ENCODE measurements at places on chromosomes 2 and 18. TPM values are rescaled to one million over a fixed set of nuclear protein-coding genes. Genes with fewer than 3 reads are reported as not detected.
A peak's percentile ranks its signal among the peaks of the same experiment; 100 is the strongest.

The NPPC gene
- 0.36 TPM for total RNA-seq

The KCNE4 gene
- total RNA-seq = 9.1 TPM

The MYOM1 gene
- total RNA-seq = 9.7 TPM

The PPM1B gene
- total RNA-seq = 54.8 TPM

The ARHGAP25 gene
- total RNA-seq = 14.7 TPM

The CAD gene
- 63.6 TPM for total RNA-seq

The NR4A2 gene
- 6.6 TPM for total RNA-seq

DNA sequence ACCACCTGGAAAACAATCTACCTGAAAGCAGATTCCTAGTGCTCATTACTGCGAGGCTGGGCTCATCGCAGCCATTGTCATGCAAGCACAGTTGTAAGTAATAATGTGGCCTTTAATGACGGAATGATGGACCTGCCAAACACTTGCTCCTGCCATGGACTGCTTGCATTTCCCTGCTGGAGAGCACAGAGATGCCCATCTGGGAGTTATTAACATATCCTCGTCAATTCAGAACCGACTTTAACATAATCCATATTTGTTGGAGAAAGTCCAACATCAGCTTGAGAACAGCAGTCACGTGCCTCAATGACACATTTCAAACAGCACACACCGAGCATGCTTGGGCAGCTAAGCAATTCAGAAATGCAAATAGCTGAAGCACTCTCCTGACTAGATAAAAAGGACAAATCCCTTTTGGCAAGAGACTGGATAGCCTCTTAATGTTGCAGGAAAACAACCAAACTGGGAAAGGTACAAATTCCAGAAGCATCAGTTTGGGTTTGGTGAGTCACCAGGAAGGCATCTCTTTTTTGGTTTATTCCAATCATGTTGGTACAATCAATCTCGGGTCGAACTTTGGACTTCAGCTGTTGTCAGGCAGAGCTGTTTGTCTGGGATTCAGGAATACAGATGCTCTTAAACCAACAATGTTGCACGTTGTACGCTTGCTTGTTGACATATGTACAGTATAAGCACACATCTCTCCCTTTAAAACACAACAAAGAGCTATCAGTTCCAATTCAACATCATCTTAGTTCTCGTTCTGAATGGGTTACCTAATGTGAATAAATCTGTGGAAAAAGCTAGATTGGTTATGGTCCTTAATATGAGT, 395.8 kb downstream of the LNPK start:
- DNase-seq = no peak

DNA sequence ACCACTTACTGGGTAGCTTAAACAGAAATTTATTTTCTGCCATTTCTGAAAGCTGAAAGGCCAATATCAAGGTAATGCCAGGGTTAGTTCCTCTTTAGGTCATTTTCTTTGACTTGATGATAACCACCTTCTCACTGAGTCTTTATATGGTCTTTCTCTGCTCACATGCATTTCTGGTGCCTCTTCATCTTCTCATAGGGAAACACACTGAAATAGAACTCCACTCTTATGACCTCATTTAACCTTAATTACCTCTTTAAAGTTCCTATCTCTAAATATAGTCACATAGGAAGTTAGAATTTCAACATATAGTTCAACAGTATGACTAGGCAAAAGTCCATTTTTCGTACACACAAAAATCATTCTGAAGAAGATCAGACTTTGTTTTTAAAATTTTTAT, 616.8 kb upstream of the VRK2 start:
- no peak for DNase-seq

- DNase-seq = no peak
These were observed 113.6 kb downstream of the MRO start for GRCh38 chr18:50706199-50706598.

- DNase-seq = no peak
These were observed 85.7 kb upstream of the FRZB start for GRCh38 chr2:182951948-182952663.

DNA sequence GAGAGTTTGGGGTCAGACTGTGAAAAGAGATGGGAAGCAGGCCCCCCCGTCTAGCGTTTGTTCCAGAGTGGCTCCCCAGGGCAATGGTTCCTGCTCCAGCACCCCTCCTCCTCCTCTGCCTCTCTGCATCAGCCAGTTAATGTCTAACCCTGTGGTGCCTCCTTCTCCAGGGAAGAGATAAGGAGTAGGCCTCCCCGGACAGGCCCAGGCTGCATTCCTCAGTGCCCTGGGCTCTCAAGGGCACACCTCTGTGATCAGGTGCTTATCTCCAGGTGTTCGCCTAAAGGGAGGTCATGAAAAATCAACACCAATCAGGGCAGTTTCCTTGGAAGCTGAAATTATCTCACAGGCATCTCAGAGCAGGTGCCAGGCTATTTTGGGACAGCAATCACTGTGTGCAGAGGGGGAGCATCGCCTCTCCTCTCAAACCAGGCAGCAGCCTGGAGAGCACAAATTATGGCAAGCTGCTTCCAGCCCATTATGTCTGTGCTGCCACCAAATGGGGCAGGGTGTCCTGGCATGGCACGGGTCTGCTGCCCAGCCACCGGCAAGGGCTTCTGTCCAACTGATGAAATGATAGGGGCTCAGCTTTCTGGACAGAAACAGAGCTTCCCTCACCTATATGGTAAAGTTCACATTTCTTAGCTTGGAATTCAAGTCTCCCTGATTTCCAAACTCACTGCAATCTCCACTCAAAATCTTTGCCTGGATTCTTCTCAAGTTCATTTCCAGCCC, 255.8 kb upstream of the SLC14A2 start:
- peak; percentile 50 for DNase-seq

DNA sequence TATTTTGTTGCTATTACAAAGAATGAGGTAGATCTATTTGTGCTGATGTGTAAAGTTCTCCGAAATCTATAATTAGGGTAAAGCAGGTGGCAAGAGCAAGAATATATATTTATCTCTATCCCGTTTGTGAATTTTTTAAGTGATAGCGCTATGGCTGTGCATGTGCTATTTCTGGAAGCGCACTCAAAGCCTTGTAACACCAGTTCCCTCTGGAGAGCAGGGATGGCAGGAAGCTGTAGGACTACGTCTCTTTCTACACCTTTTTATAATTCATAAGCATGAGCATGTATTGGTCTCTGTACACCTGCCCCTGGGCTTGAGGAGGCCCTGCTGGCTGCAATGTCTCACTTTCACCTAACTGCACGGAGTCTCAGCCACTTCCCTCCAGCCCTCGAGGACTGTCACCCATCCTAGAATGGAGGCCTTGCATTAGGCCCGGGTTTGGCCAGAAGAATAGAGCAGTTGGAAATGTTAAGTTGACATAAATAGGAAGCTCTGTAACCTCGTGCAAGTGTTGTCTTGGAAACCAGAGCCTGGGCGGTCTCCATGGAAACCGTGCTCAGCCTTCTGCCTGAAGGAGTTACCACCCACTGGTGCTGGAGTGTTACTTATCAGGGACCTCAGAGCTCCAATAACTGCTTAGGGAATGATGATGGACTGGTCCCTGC, 20.9 kb downstream of the ITM2C start:
- no peak for DNase-seq

DNA sequence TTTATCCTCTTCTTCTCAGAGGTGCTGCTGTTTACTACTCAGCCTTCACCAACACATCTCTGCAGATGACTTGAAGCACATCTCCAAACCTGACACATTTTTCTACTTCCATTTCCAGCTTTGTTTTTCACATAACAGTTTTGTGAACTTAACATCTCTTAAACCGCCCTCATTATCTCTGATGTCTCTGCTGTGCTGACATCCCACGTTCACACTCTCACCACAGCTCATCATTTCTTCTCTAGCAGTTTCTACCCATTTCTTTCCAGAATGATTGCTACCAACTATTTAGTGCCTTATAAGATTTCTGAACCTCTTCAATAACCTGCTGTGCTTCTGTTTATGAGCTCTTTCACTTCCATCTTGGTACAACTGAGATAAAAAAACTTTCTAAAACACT, 238.0 kb downstream of the PTPRM start:
- no peak for DNase-seq

GRCh38 chr2:85288244-85288725, 39.5 kb downstream of the TGOLN2 start:
- DNase-seq = peak; percentile 69

DNA sequence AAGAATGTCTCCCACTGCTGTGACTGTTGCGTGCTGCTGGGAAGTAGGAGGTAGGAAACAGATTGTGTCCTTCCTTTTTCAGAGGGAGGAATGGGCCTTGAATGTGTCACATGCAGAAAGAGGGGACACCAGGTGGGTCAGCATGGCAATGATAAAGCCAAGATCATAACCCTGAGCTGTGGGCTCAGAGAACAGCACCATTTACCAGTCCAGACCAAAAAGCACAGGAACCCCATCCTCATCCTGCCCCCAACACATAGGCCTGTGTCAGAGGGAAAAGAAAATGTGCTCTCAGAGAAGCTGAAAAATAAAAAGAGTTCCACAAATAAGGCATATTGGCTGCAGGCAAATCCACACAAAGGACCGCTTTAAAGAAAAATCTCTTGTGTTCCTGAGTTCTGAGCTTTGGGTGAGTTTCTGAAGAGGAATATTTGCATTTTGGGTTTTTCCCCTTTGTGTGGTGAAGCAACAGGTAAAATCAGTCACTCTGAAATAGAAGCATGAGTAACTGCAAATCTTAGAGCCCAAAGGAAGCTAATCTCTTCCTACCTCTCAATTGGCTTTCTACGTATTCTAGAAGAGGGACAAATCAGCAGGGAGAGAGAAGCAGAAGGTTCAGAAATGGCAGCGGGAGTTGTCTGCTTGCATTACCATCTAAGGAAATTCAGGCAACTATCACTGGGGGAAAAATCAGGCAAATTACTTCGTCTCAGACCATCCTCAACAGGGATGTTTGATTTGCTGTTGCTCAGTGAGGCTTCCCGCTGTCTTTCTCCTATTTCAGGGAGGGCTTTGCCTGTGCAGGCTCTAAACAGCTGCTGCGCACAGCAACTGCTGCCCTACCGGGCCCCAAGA, 106.8 kb downstream of the BCL11A start:
- DNase-seq = peak; percentile 7

GRCh38 chr18:59454909-59455727, 96.1 kb upstream of the LMAN1 start:
- no peak for DNase-seq

DNA sequence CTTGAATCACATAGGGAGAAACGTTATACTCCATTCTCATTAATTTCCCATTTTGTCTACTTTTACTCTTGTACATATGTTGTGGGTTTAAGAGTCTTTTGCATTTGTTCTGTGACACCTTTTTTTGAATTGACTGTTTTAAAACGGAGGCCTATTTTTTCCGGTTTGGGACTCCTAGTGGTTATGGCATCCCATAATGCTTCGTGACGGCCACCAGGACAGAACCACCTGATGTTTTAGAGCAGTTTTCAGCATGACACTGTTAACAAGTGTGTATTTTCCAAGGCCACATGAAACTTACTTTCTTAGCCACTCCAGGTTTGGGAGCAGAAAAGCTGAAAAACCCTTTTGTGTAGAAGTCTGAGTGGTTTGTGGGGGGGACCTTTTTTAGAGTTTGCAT, 8.4 kb downstream of the SOX11 start:
- DNase-seq = no peak

DNA sequence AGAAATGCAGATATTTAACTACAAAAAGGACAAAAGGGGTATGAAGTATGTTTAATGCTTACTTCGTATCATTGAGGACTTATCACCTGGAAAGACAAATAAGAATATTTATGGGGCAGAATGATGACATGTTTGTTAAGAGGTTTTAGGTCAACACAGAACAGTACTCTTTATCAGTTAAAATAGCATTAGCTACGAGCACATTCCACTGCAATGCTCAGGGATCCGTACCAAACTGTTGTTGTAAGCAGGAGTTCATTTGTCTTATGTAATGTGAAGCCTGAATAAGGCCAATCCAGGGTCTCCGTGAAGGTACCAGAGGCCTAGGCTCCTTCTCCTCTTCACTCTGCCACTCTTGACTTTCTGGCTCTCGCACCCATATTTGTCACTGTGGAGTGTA, 465.7 kb upstream of the NRP2 start:
- no peak for DNase-seq

GRCh38 chr2:230203110-230203676, 16.6 kb downstream of the SP110 start:
- no peak for DNase-seq

DNA sequence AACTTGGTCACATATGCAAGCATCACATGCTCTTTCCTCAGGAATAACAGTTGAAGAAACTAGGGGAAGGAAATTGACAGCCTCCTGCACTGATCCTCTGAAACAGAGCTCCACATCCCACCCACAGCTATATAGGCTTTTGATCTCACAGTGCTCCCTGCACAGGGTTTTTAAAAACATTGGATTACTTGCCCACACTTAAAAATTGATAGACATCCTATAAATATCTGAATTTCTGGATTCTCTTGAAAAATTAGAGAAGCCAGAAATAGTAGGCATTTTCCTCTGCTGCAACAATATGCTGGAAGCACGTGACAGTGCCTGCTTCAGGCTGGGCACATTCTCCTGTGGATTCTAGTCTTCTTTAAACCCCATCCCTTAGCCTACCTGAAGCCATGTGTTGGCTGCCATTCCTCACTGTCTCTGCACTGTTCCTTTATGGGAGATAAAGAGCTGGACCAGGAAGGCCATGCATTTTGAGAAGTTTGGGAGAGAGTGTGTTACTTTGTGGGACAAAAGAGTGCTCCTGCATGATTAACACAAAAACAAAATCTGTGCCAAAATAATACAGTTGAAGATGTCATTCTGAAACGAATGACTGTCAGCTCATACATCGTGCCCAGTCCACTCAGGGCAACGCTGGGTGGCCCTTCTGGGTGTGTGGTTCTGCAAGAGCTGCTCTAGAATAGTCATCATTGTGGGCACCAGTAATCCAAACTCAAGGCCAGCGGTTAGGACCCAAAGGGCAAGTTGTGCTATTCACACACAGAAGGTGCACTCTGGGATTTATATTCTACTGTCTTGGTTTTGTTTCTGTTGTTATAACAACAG, 59.8 kb downstream of the GYPC start:
- DNase-seq = no peak

- DNase-seq = no peak
These were observed 57.3 kb downstream of the GTF2A1L start for GRCh38 chr2:48674933-48675332.

DNA sequence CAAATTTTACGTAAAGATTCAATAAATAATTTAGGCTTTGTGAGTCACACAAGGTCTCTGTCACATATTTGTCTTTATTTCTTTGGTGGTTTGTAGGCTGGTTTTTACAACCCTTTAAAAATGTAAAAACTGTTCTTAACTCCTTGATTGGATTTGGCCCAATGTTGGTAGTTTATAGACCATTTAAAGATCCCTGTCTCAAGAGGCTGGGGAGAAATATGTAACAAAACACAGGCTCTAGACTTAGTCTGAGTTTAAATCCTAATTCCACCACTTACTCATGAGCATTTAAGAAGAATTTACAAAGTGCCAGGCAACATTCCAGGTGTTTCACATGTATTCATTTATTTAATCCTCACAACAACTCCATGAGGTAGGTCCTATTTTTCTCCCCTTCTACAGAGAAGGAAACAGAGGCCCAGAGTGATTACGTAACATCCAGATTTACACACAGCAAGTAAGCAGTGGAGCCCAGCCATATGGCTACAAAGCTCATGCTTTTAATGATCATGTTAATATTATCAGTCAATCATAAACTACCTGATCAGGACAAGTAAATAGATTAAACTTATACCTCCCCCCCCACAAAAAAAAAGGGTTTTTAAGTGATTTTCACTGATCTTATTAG, 416.6 kb upstream of the ACVR2A start:
- no peak for DNase-seq

- DNase-seq = no peak
These were observed 2.0 kb upstream of the UBE2F start for GRCh38 chr2:237964578-237965404.
